ENCODE measurements at places on chromosomes 3 and 15.

GRCh38 chr15:77775373-77775772 lies 142.7 kb upstream of the LINGO1 start:
- DNase-seq, result no peak

- no peak for DNase-seq
Observed at GRCh38 chr3:14113965-14114635, 10.6 kb downstream of the CHCHD4 start.

DNA sequence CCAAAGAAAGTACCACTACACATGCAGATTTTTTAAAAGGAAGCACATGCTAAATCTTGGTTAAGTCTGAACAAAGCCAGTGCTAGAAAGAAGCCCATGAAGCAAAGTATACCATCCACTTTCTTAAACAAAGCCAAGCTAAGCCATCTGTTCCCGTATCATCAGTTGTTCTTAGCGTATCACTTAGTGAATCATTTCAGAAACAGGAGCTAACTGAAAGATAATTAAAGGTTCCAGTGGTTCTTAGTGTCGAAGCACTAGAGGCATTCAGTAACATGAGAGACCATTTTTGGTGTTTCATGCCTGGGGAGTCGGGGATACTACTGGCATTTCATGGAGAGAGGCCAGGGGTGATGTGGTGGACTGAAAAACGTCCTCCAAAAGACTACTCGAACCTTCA lies 12.8 kb downstream of the UBXN7 start:
- DNase-seq, result no peak

DNA sequence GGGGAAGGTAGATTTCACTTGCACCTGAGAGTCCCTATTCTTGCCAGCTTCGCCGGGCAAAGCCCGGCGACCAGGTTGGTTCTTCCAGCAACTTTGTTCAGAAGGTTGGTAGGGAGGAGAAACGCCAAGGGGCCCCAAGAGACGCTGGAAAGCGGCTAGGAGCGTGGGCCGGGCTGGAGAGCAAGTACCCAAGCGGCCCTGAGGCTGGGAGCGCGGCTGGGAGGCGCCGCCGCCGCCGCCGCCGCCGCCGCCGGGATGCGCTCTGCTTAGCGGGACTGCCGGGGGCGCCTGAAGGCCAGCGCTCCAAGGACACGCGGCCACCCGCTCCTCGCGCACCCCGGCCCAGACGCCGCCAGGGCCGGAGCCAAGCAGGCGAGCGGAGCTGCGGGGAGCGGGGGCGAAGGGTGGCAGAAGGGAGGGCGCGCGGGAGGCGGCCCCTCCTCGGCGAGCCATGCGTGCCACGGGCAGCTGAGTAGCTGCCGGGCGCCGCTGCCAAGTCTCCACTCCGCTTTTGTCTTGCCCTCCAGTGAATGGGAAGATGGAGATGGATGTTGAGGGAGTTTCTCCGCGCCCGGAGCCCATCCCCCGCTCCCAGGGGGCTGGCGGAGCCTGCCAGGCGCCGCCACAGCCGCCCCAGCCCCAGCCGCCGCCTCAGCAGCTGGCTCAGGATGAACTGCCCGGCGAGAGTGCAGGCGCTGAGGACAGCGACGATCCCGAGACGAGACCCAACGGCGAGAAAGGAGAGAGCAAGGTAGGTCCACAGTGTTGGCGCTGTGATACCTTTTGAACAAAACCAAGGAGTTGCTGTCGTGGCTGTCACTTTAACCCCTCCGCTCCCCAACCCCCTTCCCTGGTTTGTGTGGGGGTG lies 227.4 kb upstream of the AZI2 start:
- DNase-seq, result peak; percentile 39

GRCh38 chr3:14796403-14797077 lies 22.2 kb upstream of the FGD5 start:
- no peak for DNase-seq

GRCh38 chr3:8975081-8976020 lies 12.1 kb upstream of the RAD18 start:
- DNase-seq, result no peak

- DNase-seq, result no peak
Observed at GRCh38 chr15:55279746-55280351, 9.8 kb downstream of the RAB27A start.

- DNase-seq, result no peak
Observed at GRCh38 chr3:69691860-69692259, 47.4 kb upstream of the MITF start.

DNA sequence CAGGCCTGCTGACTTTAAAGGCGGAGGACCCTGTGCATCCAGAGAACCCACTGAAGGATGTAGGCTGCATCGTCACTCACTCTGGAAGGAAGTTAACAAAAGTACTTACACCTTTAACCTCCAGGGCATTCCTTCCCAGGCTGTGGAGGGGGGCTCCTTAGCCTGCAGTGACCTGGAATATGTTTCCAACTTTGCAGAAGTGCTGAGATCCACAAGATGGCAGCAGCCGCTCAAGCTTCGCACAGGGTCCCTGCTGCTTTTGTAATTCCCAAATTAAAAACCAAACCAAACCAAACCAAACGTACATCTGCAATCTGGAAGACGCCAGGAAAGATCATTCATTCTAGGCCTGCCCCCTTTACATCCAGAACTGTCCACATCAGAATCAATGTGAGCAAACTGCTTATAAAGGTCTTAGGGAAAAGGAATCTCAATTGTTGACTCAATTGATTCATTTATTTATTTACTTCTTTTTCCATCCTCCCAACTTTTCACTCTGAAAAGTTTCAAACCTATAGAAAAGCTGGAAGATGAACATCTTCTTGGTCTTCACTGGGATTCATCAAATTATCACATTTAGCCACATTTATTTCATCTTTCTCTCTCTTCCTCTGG lies 70.5 kb upstream of the KLHL25 start:
- peak; percentile 4 for DNase-seq

DNA sequence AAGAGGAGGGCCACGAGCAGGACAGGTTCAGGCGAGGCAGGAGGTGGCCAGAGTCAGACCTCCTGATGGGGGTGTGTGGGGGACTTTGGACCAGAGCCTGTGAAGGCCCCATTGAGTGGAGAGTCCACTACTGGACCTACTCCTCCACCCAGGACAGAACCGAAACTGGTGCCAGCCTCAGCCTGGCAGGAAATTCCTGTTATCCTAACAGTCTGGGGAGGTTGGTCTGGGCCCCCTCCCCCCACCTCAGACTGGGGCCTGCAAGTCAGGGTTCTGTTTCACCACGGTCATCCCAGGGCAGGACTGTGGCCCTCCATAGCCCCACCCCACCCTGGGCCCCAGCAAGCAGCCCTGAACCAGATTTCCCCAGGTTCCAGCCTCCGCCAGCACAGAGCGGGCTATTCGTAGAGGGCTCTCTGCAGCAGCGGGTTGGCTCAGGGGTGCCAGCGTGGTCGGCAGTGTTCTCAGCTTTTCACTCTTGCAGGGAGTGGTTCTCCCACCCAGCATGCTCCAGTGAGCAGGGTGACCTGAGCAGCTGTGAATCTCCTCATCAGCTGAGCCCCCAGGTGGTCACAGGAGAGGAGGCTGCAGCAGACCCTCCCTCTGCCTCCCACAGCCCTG lies 217.3 kb downstream of the TBC1D2B start:
- DNase-seq, result no peak

DNA sequence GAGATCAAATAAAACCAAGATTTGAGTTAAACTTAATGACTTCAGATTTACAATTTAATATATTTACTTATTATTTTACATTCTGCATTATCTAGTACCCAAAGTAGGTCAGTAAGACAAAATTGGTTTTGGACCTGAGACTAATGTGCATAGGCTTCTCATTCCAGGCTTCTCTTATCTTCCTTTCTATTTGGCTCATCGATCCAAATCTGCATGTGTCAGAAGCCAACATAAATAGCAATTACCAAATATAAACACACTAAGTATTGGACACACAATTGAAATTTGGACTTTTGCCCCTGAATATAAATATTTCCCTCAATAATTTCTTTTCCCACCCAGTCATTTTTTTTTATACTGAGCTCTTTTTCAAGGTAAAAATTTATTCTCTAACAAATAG lies 290.6 kb upstream of the ARHGEF26 start:
- no peak for DNase-seq

GRCh38 chr15:85769182-85769900 lies 25.4 kb downstream of the KLHL25 start:
- DNase-seq, result no peak

GRCh38 chr15:57455929-57456328 lies 79.6 kb downstream of the CGNL1 start:
- DNase-seq, result no peak

DNA sequence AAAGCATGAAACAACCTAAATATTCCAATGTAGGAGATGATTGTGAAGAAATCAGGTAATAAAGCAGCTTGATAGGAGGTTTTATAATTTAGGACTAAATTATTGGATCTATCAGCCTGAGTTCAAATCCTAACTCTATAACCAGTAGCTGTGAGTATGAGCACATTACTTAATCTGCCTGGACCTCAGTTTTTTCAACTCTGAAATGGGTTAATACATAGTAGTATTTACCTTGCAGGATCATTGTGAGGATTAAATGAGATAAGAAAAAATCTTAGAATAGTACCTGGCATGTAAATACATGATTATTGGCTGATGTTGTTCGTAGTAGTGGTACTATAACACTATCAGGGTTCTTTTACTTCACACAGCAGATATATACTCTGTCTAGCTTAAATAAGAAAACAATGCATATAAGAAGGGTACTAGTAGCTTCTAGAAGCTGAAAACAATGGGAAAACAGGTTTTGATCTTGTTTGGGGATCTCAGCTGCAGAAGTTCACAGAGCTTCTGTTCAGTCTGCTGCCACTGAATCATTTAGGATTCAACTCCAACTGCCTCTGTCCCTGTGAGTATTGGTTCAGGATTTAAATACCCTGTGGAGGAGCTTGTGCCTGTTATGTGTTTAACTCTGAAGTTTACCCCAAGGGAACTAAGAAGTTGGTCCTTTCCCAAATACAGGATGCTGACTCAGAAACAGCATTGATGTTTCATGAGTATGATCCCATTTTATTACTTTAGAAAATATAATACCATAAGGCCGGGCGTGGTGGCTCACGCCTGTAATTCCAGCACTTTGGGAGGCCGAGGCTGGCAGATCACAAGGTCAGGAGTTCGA lies 34.2 kb downstream of the KAT2B start:
- no peak for DNase-seq

DNA sequence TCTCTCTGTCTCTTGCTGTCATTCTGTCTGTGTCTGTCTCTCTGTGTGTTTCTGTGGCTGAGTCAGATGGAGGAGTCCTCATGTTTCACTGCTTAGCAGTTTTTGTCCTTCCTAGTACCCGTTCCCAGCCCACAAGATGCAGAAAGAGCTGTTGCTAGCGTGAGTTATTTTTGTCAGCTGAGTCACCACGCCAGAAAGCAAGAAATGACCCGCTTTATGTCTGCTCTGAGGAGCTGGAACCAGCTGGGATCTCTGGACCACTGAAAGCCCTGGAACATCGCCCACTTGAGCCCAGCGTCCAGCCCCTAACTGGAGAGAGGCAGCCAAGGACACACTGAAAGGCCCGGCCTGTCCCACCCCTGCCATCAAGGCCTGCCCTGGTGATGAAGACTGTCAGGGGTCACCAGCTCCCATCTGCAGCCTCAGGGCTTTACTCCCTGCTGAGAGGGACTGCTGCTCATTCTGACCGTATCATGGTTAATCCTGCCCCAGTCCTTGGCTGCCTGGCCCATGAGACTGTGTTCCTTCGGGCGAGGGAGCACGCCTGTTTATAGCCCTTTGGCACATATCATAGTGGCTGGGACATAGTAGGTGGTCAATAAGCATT lies 101.7 kb upstream of the TPM1 start:
- peak; percentile 55 for DNase-seq

DNA sequence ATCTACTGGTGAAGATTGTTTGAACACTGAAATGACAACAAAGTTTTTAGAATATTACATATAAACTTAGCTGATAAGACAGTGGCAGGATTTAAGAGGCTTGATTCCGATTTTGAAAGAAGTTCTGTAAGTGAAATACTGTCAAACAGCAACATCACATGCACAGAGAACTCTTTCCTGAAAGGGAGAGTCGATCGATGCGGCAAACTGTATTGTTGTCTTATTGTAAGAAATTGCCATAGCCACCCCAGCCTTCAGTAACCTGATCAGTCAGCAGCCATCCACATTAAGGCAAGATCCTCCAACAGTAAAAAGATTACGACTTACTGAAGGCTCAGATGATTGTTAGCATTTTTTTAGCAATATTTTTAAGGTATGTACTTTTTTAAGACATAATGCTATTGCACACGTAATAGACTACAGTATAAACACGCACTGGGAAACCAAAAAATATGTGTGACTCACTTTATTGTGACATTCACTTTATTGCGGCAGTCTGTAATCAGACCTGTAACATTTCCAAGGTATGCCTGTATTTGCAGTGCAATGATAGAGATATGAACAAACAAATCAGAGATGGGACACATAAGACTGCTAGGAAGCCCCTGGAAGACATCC lies 225.6 kb upstream of the UBE2E1 start:
- DNase-seq, result no peak

- DNase-seq, result no peak
Observed at GRCh38 chr3:52076896-52077780, 20.8 kb upstream of the DUSP7 start.

- no peak for DNase-seq
Observed at GRCh38 chr3:20035019-20035418, 5.2 kb upstream of the KAT2B start.

- no peak for DNase-seq
Observed at GRCh38 chr3:138089091-138089490, 26.3 kb downstream of the DZIP1L start.

- no peak for DNase-seq
Observed at GRCh38 chr3:111331912-111332311, 210.1 kb upstream of the CD96 start.

- DNase-seq, result no peak
Observed at GRCh38 chr3:141546081-141546480, 59.3 kb downstream of the RASA2 start.

DNA sequence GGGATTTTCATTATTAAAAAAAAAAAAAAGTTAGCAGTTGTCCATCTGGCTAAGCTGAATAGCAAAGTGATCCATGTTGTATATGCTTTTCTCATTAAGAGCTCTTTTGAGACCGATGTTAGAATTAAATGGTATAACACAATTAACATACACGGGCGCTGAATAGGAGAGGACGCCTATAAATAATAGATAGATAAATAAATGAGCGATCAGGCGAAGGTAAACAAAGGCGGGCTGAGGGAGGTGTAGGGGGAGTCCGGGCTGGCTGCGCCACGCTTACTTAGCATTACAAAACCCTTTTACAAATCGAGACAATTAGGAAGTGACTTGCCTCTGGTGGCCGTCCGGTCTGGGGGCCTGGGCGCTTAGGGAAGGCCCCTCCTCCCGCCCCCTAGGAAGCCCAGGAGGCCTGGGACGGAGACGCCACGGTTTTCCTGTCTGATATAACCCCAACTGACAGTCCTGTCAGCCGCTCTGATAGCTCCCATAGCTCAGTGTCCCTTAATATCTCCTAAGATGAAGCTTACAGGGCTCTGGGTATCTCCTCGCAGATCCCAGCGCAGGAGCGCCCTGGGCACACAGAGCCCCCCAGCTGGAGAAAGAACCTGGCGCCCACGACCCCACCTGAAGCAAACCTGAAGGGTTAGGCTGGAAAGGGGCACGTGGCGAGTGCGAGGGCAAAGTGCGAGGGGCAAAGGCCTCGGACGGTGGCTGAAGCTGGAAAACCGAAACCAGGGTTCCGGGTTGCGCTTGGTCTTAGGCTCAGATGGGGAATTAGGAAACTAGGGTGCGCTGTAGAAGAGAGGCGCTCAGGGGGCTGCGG lies 3.6 kb downstream of the SOX14 start:
- DNase-seq, result no peak

GRCh38 chr3:62101488-62101887 lies 271.9 kb downstream of the FEZF2 start:
- no peak for DNase-seq
